A172 (cell line): ENCODE measurements at places on chromosomes 7 and 10.
A peak's percentile ranks its signal among the peaks of the same experiment; 100 is the strongest.

GRCh38 chr10:15305161-15305560 is 65.9 kb downstream of the FAM171A1 start:
- no peak for DNase-seq

DNA sequence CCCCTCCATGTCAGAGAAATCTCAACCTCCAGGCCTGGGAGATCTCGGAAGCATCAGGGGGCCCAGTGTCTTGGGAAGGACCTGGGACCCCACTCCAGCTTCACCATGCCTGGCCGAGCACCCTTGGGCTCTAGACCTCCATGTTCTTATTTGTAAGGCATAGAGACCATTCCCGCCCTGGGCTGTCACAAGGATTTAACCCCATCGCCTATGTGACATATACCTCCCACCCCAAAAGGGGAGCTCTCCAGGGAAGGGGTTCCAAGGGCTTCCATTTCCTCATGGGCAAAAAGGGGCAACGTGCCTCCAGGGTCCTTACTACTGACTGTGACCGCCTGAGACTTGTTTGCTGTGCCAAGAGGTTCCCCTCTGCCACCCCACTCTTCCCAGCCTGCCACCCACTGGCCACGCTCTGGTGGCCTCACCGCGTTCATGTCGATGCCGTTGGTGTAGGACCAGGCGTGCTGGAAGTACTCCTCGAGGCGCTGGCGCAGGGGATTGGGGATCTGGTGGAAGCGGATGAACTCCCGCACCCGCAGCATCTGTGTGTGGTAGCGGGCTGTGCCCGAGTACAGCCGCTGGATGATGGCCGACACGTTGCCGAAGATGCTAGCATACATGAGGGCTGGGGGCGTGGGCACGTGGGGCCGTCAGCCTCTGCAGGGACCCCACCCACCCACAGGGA is 27.5 kb downstream of the KCNH2 start:
- no peak for DNase-seq

GRCh38 chr10:62000037-62000603 is 98.6 kb downstream of the ARID5B start:
- no peak for DNase-seq

GRCh38 chr7:72435366-72435765 is 23.2 kb upstream of the CALN1 start:
- no peak for DNase-seq

DNA sequence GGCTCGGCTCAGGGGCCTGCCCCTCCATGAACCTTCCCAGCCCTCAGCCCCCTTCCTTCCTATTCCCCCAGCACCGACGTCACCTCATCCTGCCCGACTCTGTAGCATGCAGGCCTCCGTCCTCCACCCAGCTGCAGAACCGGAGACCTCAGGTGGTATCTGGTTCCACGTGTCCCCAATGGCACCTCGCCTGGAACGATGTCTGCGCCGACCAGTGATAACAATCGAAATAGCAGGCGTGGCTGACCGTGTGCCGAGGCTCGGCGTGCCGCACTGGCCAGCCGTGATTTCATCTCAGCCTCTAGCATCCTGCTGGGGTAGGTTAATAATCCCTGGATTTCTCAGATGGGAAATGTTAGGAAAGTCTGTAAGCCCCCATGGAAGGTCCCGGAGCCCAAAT is 171.7 kb downstream of the CUX1 start:
- no peak for DNase-seq

GRCh38 chr7:33108554-33109004 is 625 bp downstream of the RP9 start:
- DNase-seq: peak; percentile 29

- no peak for DNase-seq
These were observed 40.0 kb downstream of the RAPGEF5 start for GRCh38 chr7:22316914-22317313.

- DNase-seq: no peak
These were observed 51.7 kb downstream of the ASB4 start for GRCh38 chr7:95537468-95537867.

- DNase-seq: no peak
These were observed 32.3 kb downstream of the ADD3 start for GRCh38 chr10:110040108-110040507.

- DNase-seq: peak; percentile 66
These were observed 45.2 kb upstream of the AKR1E2 start for GRCh38 chr10:4780782-4781181.

GRCh38 chr10:58963723-58964124 is 212.7 kb upstream of the PHYHIPL start:
- DNase-seq: no peak

GRCh38 chr10:100738055-100738827 is 7.1 kb upstream of the PAX2 start:
- DNase-seq: no peak

DNA sequence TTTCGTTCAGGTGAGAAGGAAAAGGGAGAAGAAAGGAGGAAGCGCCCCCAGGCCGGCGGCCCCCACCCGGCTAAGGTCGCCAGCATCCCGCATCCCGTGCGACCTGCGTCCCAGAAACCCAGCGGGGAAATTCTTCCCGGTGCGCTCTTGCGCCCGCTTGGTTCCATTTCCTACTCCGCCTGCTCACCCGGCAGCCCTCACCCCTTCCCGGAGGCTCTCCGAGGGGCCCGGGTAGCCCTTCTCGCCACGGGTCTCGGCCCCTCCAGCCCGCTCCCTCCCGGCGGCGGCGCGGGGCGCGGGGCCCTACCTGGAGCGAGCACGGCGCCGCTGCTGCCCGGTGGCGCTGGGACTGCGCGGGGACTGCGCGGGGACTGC is at the start of gene PRKCQ:
PRKCQ (minus strand) TSS at position 373 of the 375 bp plus-strand sequence. CDS start 65,141 bp downstream, outside the sequence.
- no peak for DNase-seq

GRCh38 chr10:73134727-73135126 is 24.5 kb downstream of the NUDT13 start:
- DNase-seq: no peak

GRCh38 chr7:2191016-2191415 is 41.7 kb downstream of the MAD1L1 start:
- peak; percentile 59 for DNase-seq

DNA sequence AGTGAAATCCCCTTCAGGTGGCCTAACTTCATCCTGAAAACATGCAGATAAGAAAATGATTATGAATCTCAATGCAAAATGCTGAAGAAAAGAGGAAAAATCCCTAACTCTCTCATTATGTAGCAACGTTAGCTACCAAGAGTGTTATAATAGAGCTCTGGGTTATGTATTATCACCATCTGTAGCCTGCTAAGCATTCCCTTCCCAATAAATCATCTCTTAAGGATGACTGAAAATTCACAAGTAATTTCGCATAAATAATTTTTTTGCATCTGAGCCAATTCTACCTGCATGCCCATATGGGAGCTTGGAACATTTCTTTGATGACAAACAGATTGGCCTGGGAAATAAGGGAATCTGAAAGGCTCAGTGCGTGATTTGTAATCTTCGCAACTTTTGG is 216.1 kb downstream of the HTR7 start:
- no peak for DNase-seq

GRCh38 chr7:127822822-127823508 is 171.0 kb downstream of the SND1 start:
- no peak for DNase-seq

GRCh38 chr7:34949361-34949760 is 87.9 kb downstream of the DPY19L1 start:
- peak; percentile 45 for DNase-seq

- DNase-seq: no peak
These were observed 589 bp upstream of the ZFAND4 start for GRCh38 chr10:45673074-45673648.

DNA sequence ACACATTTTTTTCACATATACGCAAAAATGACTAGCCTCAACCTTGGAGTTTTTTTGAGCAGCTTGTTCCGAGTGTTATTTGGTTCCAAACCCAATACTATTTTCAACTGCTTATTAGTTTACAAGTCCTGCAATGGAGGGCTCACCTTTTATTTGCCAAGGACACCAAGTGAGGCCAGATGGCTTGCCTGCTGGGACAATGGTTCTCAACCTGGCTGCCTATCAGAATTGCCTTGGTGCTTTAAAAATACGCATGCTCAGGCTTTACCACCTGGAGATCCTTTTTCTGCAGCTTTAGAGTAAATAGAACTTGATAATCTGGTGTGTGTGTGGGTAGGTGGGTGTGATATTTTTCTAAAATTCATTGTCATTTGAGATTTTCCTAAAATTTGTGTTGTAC is 276.8 kb downstream of the MTERF1 start:
- DNase-seq: no peak

GRCh38 chr10:88033793-88034192 is 170.4 kb downstream of the PTEN start:
- DNase-seq: no peak

GRCh38 chr10:23927576-23928325 is 281.2 kb upstream of the KIAA1217 start:
- DNase-seq: no peak

GRCh38 chr10:24622781-24623301 is 100.8 kb downstream of the ARHGAP21 start:
- peak; percentile 46 for DNase-seq
